Esophagus squamous epithelium (tissue), 5 donors: ENCODE measurements at places on chromosomes 2 and 18.

- no peak for DNase-seq
Observed at GRCh38 chr2:74424139-74424992, 2.8 kb downstream of the WDR54 start.

DNA sequence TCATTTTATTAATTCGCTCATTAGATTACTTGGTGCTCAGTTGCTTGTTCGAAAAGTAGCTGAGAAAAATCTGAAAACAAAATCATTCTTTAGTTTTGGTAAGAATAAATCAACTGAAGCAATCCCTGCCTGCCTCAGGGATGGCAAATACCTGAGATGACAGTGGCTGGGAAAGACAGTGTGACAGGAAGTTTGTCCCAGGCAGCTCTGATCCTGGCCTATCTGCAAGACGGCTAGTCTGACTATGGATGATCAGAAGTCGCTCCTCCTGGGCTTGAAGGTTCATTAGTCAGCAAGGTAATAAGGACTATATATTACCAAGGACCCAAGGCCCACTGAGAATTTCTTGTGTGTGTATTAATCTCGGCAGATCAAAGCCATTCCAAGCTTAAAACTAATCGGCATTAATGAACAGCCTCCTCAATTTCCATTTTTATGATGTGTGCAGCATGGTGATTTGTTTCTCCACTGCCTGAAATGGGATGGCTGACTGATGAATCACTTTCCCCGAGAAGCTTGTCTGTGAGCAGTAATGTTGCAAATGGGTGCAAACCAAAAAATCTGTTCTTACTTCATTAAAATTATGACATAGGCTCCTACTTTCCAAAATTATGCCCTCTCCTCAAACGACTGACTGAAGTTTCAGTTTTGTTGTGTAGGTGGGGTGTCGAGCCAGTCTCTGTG, 199.9 kb downstream of the ACTR3 start:
- no peak for DNase-seq

DNA sequence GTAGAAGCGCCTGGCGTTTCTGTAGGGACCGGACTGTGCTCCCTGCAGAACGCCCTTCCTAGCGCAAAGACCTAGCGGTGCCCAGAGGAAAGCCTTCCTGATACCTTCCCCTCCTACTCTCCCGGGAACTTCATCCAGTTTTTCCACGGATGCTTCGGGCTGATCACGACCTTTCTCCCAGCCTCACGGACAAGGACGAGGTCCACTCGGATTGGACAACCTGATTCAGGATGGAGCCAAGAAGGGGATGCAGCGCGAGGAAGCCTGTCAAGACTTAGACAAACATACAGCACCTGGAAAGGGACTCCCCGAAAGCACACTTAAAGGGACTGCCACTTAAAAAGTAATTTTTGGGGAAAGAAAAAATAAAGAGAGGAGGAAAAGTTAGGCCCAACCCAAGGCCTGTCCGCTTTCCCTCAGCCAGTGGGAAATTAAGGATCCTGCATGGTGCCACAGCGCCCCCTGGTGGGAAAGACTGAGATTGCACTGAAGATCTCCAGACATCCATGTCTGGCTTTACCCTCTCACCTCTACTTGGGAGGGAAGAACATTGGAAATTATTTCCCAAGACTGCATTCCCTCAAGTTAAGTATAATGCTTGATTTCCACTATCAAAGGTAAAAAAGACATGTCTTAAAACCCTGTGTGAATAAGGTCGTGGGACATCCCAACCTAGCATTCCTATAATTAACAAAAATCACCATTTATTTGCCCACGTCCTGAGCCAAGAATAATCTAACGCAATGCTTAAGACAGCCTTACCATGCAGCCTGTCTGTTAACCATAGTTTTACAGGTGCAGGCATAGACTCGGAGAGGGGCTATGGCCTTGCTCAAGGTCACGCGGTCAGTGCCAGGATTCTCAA, 13.4 kb upstream of the COPS8 start:
- no peak for DNase-seq

DNA sequence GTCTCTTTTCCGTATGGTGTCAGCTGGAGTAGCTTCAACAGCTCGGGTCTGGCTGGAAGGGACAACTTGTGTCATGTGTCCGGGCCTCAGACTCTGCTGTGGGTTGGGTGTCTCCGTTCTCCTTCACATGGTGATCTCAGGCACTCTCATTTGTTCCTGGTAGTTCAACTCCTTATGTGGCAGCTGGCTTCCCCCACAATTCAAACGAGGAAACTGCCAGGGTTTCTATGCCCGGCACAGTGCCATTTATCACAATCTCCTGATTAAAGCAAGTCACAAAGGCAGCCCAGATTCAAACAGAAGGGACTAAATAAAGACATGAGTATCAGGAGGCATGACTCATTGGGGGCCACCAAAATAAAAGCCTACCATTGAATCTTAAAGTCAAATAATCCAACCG, 22.7 kb downstream of the MRO start:
- no peak for DNase-seq

DNA sequence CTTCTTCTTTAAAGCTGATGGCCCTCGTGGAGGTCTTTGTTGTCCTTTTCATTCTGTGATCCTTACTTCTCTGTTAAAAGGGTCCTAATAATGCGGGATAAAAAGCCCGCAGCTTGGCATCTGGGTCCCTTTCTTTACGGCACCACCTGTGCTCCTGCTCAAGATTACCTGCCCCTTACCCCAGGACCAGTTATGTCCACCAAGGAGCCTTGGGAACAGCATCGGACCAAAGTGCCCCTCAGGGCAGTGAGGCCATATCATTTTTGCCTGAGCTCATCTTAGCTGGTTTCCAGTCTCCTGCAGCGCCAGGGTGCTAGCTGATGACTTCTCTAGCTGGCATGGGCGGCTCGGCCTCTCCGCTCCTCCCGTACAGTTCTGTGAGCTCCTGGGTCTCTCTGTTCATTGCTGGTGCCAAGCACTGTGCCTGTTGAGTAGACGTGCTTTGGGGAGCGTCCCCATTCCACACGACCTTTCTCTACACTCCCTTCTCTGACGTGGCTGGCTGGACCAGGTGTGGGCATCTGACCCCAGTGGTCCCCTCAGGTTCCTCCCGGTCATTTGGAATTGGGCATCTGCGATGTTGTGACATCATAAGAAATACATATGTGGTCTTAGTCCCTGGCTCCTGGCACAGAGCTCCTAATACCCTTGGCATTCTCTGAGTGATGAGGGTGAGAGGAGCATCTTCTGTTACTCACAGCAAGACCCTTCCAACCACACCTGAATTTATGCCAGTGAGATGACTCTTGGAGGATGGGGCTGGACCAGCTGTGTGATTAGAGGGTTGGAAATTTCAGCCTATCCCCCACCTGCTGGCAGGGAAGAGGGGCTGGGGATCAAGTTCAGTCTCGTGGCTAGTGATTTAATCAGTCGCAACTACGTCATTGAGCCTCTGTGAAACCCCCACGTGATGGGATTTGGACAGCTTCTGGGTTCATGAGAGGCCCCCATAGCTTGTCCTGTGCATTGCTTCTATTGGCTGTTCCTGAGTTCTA, 134.2 kb upstream of the HS6ST1 start:
- no peak for DNase-seq

DNA sequence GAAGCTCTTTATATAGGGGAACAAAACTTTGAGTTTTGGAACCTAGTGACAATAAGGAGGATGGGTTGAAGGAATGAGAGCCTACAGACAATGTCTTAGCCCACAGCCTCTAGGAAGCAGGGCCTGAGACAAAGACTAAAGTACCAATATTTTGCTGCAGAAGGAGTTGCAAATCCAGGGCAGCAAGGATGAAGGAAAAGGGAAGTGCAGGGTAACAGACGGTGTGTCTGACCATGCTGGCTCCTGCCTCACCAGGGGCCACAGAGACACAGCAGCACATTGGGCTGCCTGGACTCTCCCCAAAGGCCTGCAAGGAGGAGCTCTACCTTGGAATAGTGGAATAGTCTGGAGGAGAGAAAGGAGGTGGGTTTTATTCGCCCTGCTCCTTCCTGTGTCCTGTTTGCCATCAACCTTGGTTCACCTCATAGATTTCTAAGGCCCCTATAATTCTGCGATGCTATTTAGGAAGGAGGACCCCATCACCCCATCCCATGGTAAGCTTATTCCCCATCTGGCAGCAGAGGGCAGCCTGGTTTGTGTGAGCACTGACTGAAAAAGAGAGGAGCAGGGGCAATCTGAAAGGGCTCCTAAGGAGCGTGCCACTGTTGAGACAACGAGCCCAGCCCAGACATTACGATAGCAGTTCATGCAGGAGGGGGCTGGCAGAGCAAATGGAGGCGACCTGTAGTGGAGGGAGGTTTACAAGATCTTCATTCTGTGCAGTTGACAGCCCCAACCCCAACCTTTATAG, 143.4 kb downstream of the MGAT5 start:
- DNase-seq = no peak

DNA sequence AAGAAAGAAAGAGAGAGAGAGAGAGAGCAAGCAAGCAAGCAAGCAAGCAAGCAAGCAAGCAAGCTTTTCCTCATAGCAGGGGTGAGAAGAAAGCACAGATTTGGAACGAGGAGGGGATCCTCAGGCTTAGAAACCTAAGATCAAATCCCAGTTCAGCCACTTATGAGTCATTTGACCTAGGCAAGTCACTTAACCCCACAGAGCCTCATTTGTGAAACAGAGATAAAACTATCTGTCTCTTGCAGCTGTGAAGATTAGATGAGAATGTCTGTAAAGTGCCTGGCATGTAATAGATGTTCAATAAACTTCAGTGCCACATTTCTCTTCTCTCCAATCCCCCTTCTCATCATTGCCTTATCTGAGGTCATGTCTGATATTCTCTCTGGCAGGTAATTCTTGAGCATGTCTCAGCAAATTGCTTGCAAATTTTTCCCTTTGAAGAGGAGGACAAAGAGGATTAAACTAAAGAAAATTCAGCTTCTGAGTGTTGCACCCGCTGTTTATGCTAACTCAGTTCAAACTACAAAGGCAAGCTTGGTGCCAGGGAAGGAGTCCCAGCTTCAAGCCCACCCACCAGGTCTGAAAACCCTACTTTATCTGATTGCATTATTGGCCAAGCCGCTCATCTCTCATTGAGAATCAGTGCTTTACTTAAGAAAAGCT, 20.3 kb downstream of the ALK start:
- DNase-seq = no peak

DNA sequence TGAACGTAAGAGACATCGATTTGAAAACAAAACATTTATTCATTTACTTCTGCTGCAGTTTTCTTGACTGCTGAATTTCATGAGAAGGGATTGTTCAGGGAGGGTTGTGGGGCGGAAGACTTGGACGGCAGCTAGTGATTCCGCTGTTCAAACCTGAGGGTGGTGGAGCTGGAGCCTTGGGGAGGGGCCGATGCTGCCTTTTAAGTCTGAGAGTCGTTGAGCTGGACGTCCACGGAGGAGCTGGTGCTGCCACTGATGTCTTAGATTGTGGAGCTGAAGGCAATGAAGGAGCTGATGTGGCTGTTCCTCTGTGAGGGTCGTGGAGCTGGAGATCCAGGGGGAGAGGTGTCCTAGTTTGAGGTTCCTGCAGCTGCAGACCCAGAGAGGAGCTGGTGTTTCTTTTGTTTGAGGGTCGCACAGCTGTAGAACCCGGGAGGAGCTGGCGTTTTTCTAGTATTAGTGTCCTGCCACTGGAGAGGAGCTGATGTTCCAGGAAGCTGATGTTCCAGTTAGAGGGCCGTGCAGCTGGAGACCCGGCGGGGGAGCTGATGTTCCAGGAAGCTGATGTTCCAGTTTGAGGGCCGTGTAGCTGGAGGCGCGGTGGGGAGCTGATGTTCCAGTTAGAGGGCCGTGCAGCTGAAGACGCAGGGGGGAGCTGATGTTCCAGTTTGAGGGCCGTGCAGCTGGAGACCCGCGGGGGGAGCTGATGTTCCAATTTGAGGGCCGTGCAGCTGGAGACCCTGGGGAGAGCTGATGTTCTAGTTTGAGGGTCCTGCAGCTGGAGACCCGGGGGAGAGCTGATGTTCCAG, 150.9 kb downstream of the RTP5 start:
- DNase-seq = no peak

- DNase-seq = no peak
Observed at GRCh38 chr2:168231609-168232241, 15.7 kb downstream of the STK39 start.

- no peak for DNase-seq
Observed at GRCh38 chr2:197208841-197209240, 101.7 kb downstream of the ANKRD44 start.

GRCh38 chr2:42180300-42180699, 11.1 kb downstream of the EML4 start:
- DNase-seq = no peak

DNA sequence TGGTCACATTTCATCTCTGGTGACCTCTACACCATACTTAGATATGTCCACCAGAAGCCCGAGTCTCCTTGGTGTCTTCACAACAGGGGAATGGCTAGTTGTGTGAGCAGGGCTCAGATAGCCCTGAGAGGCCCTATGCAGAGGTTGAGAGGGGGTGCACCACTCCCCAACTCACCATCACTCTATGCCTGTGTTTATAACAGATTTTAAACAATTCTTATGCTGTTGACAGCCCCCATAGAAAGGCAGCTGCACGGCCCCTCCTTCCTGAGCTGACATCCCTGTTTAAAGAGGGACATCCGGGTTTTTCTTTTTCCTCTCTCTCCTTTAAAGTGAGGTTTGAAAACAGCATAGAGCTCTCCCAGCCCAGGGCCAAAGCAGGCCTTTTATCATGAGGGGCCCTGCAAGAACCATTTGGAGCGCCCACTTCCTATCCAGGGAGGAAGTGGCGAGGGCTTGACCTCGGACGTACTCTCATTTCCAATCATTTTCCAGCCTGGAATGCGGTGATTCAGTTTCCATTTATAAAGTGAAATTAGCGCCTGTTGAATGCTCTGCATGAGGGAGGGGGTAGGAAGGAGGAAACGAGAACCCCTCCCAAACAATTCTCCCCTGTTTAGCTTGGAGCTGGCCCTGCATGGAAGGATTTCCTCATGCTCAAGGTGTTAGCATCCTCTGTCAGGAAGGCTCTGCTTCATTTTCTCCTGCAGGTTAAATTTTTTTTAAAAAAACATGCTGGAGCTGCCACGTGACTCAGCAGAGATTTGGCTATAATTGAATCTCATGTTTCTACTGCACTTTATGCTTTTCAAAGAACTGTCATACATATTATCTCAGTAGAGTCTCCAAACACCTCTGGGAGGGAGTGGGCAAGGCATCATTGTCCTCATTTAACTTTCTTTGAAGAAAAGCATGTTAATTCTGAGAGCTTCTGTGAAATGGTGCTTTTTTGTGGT, 117.5 kb downstream of the DDX1 start:
- no peak for DNase-seq

GRCh38 chr2:226797289-226797988, 2.2 kb downstream of the IRS1 start:
- DNase-seq = no peak

DNA sequence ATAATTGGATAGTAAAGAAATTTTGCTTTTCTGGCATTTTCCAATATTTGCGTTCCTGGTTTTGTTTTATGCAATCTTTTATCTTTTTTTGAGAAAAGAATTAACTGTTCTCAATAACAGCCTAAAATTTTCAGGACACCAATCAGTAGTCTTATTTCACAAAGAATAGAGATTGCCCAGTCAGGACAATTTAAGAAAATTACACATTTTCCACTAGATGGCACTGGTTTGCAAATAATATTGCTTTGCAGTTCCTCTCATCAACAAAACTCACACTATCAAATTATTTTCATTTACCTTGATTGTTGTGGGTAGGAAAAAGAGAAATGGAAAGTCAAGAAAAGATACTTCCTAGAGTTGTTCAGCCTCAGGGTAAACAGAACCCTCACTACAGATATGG, 2.4 kb upstream of the RBM45 start:
- DNase-seq = no peak
